Karpas-422 (cell line): ENCODE measurements at places on chromosomes 13 and 19. TPM values are rescaled to one million over a fixed set of nuclear protein-coding genes. Genes with fewer than 3 reads are reported as not detected.

Gene SBK2
- total RNA-seq: not detected in 2 replicates

Gene DAND5
- 0.52 TPM in 1 of 2 replicates, not detected in the other for total RNA-seq

Gene SIRT6
- total RNA-seq: 23.0 and 40.3 TPM in 2 replicates

Gene MAB21L1
- total RNA-seq: 7.1 and 9.9 TPM in 2 replicates

Gene GPR4
- 0.26 and 0.83 TPM in 2 replicates for total RNA-seq

DNA sequence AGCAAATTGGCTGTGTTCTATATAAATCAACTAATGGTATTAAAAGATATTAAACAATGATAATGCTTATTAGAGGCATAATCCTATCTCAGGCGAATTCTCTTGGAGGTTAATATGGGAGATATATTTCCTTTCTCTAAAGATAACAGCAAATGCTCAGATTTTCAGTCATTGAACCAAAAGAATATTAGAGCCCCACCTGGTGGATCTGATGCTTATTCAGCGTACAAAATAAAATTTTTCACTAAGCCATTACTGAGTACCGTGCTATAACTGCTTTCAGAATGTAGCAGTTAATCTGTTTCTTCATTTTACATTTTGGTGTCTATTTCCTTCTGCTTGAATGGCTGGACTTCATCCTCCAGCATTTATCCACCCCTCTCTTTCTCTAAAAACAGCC is 143.3 kb upstream of the IPO5 start:
- peak; percentile 64 for DNase-seq

DNA sequence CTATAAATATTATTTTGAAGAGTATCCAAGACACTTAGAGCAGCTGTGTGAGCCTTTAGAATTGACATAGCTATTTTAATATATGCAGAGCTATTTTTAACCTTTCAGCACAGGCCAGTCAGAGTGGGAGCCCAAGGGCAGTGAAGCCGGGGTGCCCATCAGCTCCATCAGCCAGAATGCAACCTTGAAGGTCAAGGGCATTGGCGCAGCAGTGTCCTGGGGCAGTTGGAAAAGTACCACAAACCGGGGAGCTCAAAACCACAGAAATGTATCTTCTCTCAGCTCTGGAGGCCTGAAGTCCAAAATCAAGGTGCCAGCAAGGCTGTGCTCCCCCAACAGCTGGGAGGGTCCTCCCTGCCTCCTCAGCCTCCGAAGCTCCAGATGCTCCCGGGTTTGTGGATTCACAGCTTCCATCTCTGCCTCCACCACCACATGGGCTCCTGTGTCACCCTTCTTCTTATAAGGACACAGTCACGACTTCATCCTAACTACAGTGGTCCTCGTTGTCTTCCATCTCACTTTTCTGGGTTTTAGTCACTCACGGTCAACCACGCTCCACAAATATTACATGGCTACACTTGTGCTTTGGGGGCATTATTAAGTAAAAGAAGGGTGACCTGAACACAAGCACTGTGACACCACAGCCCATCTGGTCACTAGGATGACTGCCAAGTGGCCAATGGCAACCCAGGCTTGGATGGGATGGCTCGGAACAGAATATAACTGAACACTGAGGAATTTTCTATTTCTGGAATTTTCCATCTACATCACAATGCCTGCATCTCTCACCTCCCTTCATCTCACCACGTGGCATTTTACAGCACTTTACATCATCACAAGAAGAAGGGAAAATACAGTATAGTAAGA is 15.9 kb upstream of the GAS6 start:
- DNase-seq: no peak

- DNase-seq: peak; percentile 79
Observed at GRCh38 chr19:34096020-34096915, 76.0 kb upstream of the LSM14A start.

DNA sequence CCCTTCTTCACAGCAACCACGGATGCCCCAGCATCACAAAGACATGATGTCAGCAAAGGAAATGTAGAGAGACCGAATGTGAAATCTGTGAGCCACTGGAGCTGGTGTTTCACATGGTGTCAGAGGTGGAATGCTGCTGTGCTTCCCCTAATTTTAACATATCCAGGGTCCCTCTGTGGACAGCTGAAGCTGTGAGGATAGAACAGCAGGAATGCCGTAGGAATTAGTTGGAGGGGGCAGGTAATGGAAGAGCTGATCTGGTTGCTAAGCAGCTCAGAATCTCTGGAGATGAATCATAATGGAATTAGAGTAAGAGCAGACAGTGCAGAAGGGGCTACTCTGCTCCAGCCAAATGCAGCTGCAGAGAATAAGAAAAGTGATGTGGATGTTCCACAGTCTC is 68.9 kb upstream of the ZNF835 start:
- DNase-seq: no peak

- DNase-seq: no peak
Observed at GRCh38 chr13:27125357-27126282, 46.0 kb downstream of the USP12 start.

DNA sequence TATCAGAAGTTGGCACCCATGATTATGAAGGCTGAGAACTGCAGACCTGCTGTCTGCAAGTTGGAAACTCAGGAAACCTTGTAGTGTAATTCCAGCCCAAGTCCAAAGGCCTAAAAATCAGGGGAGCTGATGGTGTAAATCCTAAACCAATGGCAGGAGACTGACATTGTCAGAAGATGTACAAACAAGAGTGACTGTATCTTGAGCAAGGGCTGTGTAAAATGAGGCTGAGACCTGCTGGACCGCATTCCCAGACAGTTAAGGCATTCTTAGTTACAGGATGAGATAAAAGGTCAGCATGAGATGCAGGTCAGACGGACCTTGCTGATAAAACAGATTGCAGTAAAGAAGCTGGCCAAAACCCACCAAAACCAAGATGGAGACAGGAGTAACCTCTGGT is 147.7 kb downstream of the COG6 start:
- no peak for DNase-seq

DNA sequence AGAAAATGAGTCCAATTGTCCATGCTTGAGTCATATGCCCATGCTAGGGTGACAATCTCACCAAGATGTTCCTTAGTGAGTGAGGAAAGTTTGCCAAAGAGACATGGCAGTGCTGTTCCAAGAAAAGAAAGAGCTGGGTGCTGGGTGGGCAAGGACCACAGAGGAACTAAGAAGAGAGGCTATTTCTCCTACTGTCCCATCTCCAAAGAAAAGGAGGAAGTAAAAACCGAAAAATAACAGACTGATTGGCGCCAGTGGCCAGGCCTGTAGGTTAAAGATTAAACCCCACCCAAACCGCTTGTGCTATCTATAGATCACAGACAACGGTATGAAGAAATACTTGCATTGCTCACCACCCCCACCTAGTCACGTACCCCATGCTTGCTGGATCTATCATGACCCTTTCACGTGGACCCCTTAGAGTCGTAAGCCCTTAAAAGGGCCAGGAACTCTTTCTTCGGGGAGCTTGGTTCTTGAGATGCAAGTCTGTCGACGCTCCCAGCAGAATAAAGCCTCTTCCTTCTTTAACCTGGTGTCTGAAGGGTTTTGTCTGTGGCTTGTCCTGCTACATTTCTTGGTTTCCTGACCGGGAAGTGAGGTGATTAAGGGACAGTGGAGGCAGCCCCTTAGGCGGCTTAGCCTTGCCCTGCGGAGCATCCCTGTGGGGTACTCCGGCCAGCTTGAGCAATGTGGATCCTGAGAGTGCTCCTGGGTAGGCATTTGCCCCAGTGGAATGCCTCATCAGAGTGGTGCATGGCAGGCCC is 606.5 kb downstream of the UQCRFS1 start:
- no peak for DNase-seq

DNA sequence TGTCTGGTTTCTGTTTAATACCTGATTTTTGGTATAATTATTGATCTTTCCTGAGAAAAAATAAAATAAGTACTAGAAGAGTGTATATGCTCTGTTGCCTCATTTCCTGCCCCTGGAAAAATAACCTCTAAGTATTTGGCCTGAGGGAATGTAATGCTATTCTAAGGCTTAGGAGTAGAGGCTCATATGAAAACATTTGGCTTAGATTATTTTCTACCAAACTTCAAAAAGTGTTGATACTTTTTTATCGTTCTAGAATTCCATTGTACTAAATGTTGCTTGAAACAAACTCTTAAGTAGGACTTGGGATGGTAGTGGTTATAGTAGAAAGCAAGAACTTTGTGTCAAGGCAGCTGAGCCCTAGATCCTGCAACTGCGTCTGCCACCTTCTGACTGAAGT is 57.8 kb downstream of the COG3 start:
- DNase-seq: no peak

DNA sequence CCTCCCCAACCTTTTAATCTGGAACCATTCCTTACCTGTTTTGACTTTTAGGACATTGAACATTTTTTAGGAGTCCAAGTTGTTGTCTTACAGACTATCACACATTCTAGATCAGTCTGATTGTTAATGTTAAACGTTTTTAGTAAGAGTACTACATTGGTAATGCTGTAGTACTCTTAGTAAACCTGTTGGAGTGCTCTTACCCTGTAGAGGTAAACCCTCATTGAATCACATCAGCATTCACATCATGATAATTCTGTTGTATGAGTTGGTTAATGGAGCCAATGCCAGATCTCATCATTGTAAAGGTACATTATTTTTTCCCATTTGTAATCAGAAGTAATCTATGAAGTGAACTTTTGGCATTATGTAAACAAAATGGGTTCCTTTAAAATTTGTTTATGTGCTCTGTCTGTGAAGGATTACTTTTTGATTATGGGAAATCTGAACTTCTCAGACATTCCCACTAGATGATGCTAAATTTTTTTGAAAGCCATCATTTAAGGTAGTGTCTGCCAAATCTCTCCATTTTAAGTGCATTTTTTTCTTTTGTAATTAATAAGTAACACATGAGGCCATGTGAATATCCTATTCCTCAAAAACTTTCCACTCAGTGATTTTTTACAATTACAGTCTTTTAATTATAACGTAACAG is 55.2 kb downstream of the VWA8 start:
- DNase-seq: peak; percentile 81

- no peak for DNase-seq
Observed at GRCh38 chr13:59425211-59425741, 738.5 kb downstream of the DIAPH3 start.

- no peak for DNase-seq
Observed at GRCh38 chr19:45142726-45143110, 18.1 kb downstream of the NKPD1 start.

- DNase-seq: no peak
Observed at GRCh38 chr19:53853707-53854106, 14.0 kb upstream of the MYADM start.

DNA sequence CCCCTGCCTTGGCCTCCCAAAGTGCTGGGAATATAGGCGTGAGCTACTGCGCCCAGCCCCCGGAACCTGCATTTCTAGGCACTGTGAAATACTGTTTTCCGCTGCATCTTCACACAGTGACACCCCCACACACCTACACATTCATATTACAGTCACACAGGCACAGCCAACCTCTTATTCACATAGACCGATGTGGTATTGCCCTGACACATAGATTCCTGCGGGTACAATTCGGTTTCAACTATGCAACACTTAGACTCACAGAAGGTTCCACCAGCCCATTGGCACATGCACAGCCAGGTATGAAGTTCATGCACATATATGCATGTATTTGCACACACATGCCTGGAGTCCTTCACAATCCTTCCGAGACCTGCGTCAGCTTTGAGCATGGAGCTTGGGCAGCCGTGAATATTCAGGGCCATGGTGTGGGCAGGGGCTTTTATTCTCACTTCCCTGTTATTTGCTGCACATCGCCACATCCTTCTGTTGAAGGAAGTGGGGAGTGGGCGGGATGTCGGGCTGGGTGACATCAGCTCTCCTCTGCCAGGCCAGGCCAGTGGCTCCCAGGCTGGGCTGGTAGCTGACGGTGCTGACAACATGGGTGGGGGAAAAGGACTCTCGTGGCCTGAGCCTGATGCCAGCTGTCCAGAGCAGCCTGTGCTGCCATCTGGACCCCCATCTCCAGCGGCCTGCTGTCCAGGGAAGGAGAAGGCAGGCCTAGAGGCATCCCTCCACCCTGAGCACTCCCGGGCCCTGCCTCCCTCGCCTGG is 5.4 kb upstream of the CDC37 start:
- no peak for DNase-seq

DNA sequence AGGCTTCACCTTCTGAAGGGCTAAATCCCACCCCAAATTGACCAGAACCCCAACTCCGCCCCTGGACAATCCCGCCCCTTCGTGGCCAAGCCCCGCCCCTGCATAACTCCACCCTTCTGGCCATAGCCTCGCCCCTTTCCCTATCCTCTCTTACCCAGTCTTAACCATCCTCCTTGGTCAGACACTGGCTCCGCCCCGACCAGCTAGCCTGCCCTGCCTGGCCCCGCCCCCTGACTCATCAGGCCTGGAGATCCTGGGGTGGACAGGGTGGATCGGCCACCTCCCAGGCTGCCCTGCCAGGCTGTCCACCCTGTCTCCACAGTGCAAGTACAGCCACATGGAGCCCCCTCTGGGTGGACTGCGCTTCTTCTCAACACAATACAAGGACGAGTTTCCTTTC is 8.0 kb upstream of the ZNF358 start:
- DNase-seq: peak; percentile 81

DNA sequence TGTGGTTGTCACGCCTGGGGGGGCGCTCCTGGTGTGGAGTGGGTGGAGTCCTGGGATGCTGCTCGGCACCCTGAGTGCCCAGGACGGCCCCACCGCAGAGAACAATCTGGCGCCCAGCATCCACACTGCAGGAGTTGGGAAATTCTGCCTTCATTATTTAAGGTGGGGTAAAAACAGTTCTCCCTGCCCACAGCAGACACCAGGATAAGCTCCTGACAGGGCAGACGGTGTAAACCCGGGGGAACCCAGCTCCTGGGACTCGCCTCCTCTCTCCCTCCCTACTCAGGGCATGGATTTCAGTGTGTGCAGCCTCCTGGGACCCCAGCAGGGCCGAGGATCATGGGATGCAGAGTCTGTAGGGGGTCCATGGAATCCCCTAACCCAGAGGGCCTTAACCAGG is 7.7 kb upstream of the WDR18 start:
- no peak for DNase-seq

GRCh38 chr19:32876919-32877285 is 7.3 kb upstream of the SLC7A9 start:
- DNase-seq: no peak

DNA sequence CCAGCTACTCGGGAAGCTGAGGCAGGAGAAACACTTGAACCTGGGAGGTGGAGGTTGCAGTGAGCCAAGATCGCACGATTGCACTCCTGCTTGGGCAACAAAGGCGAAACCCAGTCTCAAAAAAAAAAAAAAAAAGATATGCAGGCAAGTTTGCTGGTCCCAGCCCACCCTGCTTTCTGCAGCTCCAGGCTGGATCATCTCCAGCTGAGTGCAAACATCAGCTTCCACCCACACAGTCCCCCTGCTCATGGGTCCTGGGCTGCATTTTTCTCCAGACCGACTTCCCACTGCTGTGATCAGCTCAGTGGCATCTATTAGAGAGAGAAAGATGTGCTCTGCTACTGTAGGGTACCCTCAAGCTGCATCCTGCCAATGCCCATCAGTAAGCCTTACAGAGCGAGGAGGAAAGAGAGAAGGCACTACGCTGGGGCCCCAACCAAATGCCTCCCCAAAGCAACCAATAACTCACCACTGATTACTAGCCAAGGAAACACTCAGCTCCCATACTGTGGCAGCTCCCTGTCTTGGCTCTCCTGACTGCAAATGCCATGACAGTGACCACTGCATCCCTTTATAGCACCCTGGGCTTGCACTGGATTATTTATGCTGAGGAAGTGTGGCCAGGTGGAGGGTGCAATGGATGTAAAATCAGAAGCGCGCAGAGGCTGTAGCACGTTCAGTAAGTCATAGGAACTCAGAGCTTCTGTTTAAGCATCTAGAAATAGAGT is 170.9 kb upstream of the ZNF507 start:
- DNase-seq: no peak
